Right kidney (tissue), 9 donors: ENCODE measurements at places on chromosomes 1 and 21.
A peak's percentile ranks its signal among the peaks of the same experiment; 100 is the strongest.

DNA sequence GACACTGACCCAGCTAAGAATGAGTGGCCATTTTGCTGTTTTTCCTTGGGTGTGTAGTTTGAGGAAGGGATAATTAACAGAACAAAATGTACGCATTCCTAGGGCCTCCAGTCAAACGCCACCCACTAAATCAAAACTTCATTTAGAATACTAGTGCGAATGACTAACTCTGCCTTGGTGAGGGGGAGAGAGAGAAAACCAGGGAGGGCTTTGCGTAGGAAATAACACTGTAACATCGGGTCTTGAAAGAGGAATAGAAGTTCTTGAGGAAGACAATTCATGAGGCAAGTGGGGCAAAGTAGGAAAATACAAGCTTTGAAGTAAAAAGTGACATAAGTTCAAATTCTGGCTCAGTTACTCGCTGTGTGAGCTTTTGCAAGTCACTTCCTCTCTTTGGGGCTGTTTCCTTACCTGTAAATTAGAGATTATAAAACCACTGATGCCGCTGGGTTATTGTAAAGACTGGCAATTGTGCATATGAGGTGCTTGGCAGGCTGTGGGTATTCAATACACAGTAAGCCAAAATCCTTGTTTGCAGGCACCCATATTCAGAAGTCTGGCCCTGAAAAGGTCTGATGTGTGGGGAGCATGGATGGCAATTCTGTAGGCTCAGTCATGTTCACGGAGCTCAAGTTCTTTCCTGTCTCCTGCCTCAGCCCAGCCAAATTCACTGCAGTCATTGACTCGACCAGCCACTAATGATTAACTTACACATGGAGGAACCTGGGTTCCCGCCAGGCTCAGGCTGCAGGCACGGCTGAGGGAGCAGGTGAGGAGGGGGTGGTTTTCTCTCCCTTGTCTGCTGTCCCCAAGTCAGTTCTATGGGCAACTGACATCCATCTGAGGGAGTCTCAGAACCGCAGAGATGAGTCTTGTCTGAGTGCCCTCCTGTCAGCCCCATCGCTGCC lies 140.3 kb upstream of the CSF3R start:
- peak; percentile 45 for DNase-seq

DNA sequence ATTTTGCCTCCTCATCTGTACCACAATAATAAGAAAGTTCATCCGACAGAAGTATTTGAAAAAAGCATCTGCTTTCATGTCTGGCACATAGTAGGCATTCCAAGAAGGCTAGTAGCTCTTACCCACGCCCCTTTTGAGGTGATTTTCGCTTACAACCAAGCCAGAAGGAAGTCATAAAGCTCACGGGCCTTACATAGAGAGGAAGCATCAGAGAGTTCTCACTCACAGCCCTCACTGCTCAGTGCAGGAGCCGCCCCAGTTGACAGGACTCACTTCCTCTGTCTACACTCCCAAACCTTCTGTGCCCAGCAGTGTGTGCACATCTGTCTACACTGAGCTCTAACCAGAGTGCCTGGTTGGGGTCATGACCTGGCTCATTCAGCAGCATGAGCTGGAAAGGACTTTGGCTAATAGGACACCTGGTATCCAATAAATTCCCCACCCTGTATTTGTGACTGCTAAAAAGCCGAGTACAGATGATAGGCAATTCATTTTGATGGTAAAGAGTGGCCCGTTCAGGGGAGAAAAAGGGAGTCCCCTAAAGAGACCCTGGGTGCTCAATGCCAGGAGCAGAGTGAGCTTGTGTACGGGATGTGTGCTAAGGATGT lies 36.8 kb upstream of the DUSP10 start:
- DNase-seq, result no peak

DNA sequence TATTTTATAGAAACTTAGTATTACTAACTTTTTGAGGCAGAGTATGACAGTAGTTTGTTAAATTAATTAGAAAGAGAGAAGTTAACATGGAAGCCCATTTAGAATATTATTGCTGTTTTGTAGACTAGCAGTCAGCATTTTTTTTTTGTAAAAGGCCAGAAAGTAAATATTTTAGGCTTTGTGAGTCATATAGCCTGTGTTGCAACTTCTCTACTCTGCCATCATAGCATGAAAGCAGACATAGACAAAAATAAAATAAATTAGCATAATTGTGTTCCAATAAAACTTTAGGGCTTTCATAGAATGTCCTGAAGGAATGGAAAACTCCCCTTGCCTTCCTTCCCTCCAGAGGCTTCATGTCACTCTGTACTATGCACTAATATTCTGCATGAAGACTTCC lies 12.3 kb upstream of the RGS4 start:
- DNase-seq, result no peak

- no peak for DNase-seq
Observed at GRCh38 chr1:166701603-166702100, 137.6 kb upstream of the POGK start.

GRCh38 chr1:46370214-46370633 lies 23.9 kb upstream of the FAAH start:
- DNase-seq, result no peak

- no peak for DNase-seq
Observed at GRCh38 chr21:31326522-31327242, 17.4 kb downstream of the TIAM1 start.

- DNase-seq, result no peak
Observed at GRCh38 chr1:202750761-202751160, 40.5 kb upstream of the SYT2 start.

GRCh38 chr1:99540744-99541143 lies 105.2 kb upstream of the PALMD start:
- no peak for DNase-seq

- no peak for DNase-seq
Observed at GRCh38 chr1:51843948-51844347, 34.6 kb downstream of the NRDC start.

DNA sequence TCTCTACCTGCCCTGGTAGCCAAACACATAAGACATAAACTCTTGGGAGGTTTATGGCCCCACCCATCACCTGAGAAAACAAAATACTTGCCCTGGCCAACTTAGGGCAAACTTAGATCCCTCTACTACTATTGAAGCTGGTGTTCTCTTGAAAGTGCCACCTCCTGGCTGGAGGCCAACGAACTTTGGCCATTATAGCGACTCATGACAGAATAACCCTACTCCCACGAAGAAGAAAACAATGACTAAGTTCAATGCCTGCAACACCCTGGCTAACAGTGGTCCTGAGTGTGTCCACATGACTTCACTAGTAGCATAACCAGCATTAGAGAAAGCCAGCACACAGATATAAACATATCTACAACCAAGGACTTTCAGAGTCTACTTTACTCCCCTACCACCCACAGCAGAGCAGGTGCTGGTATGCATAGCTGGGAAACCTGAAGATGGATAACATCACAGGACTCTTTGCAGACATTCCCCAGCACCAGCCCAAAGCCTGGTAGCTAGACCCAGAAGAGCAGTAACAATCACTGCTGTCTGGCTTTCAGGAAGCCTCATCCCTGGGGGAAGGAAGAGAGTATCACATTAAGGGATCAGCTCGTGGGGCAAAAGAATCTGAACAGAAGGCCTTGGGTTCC lies 81.0 kb downstream of the SLC30A10 start:
- no peak for DNase-seq

- no peak for DNase-seq
Observed at GRCh38 chr1:1760345-1760650, 18.0 kb downstream of the NADK start.

- DNase-seq, result no peak
Observed at GRCh38 chr1:153498746-153499145, 37.0 kb downstream of the S100A6 start.
